GM12878 (cell line): ENCODE measurements at places on chromosomes 2 and 18.

DNA sequence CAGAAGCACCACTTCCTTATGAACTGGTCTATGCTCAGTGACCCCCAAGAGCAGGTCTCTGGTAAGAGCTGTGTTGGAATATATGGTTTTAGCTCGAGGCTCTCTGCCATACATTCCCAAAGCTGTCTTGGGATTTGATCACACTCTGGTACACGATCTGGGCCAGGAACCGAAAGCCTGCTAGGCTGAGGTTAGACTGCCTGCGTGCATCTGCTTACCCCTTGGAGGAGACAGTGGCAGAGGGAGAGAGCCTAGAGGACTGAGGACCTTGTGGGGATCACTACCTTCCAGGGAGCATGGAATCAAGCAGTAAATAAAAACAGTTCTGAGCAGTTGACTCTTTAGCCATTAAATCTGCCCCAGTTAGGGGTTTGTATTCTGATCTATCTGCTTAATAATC is 63.7 kb downstream of the ZNF532 start:
- H3K4me3 ChIP-seq, result no peak overlapping the region
- no peaks in the 10 kb centered on the region; the same call in 1 of the 2 replicates for H3K27me3 ChIP-seq
- H3K4me1 ChIP-seq, result no peaks in the 10 kb centered on the region
- no peaks in the 10 kb centered on the region for H3K36me3 ChIP-seq

DNA sequence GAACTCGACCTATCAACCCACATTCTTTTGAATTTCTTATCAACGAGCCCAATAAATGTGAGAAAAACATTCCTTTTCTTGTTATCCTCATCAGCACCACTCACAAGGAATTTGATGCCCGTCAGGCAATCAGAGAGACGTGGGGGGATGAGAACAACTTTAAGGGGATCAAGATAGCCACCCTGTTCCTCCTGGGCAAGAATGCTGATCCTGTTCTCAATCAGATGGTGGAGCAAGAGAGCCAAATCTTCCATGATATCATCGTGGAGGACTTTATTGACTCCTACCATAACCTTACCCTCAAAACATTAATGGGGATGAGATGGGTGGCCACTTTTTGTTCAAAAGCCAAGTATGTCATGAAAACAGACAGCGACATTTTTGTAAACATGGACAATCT is 378.2 kb downstream of the STK39 start:
- H3K36me3 ChIP-seq, result no peaks in the 10 kb centered on the region
- no peak overlapping the region for H3K4me3 ChIP-seq
- no peaks in the 10 kb centered on the region for H3K4me1 ChIP-seq
- H3K27me3 ChIP-seq, result no peaks in the 10 kb centered on the region

DNA sequence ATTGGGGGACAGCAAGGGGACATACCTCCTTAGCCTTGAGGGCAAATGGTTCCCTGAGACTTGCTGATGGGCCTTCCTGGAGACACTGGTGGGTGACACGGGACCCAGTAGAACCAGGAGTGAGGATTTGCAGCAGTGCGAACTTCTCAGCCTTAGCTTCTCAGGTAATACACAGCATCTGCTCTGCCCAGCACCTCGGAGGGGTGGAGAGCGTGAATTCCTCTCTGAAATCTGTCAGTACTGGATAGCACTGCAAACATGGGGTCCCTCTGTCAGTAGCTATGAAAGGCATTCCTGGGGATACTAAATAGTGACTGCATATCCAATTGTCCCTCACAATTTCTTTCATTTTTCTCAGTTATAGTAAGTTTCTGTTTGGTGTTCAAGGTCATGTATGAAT is 151.7 kb downstream of the GBX2 start:
- no peak overlapping the region for H3K4me3 ChIP-seq
- H3K4me1 ChIP-seq, result no peaks in the 10 kb centered on the region
- no peak overlapping the region for H3K27ac ChIP-seq
- H3K36me3 ChIP-seq, result no peaks in the 10 kb centered on the region

- H3K27ac ChIP-seq, result no peak overlapping the region
- H3K4me1 ChIP-seq, result no peaks in the 10 kb centered on the region
- H3K4me3 ChIP-seq, result no peak overlapping the region
- H3K27me3 ChIP-seq, result 0 out of 2 replicates have a peak, but pooled peaks cover 3% of the 10 kb centered on the region
- no peak for DNase-seq
Observed at GRCh38 chr2:236664136-236664535, 94.5 kb downstream of the ACKR3 start.

- H3K4me3 ChIP-seq, result no peak overlapping the region
- peaks cover 8% of the 10 kb centered on the region for H3K4me1 ChIP-seq
- DNase-seq, result no peak
Observed at GRCh38 chr2:31238126-31238905, 4.4 kb downstream of the EHD3 start.

DNA sequence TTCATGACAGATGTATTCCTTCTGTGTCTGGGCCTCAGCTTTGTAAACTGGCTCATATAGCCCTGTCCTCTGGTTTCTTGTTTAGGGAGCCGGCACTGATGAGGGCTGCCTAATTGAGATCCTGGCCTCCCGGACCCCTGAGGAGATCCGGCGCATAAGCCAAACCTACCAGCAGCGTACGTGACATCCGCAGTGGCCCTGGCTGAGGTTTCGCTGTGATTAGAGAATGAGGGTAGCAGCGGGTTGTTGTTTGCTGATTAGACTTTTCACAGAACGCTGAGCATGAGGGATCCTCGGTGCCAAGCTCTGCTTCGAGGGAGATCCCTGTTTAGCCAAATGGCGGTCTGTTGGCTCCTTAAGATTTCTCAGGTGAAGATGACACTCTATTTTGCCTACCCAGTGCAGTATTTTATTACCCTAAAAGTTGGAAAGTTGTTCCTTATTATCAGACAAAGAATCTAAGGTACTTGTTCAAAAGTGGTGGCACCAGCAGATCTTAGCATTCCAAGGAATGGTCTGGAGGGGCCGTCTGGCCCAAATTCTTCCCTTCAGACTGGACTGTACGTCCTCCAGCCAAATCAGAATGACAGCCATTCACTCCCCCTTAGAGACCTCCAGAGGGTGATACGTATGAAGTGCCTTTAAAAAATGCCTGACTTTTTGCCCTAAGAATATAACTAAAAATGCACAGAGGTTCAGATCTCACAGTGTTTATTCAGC is 21.5 kb upstream of the GMCL1 start:
- H3K36me3 ChIP-seq, result peaks cover 5% of the 10 kb centered on the region
- no peak overlapping the region for H3K4me3 ChIP-seq
- H3K27me3 ChIP-seq, result no peaks in the 10 kb centered on the region
- H3K4me1 ChIP-seq, result peaks cover 14% of the 10 kb centered on the region
- DNase-seq, result no peak
- no peak overlapping the region for H3K27ac ChIP-seq

DNA sequence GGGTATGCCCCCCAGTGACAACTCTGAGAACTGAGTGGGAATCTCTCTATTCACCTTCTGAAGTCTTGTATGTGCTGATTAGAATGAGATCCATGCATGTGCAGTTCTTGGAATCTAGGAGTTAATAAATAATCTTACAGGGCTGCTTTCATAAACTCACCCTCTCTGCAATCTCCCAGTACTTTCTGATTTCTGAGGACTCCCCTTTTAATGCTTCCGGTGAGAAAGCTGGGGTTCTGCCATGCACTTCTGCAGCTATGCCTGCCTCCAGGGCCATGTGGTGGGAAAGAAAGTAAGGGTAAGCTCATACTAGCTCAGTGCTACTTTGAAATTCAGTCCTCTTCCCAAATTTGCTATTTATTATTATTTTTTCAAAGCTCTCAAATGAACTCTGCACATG is 432.9 kb downstream of the MTX2 start:
- no peaks in the 10 kb centered on the region for H3K36me3 ChIP-seq
- no peak overlapping the region for H3K27ac ChIP-seq
- H3K27me3 ChIP-seq, result no peaks in the 10 kb centered on the region; the same call in 1 of the 2 replicates
- no peaks in the 10 kb centered on the region for H3K4me1 ChIP-seq

- H3K4me3 ChIP-seq, result peak overlapping the region; percentile 49; the same call in 1 of the 2 replicates
- H3K27me3 ChIP-seq, result peaks cover 36% of the 10 kb centered on the region
- H3K4me1 ChIP-seq, result peaks cover 7% of the 10 kb centered on the region; the same call in 1 of the 2 replicates
Observed at GRCh38 chr2:224038049-224038829, 847 bp downstream of the SERPINE2 start.

- no peaks in the 10 kb centered on the region for H3K4me1 ChIP-seq
- DNase-seq, result no peak
- H3K4me3 ChIP-seq, result no peak overlapping the region
- H3K27me3 ChIP-seq, result no peaks in the 10 kb centered on the region; the same call in 1 of the 2 replicates
Observed at GRCh38 chr2:241136661-241137260, 12.5 kb downstream of the PASK start.

GRCh38 chr2:74188018-74188601 is 9.4 kb upstream of the MOB1A start:
- DNase-seq, result no peak
- H3K4me3 ChIP-seq, result no peak overlapping the region
- no peak overlapping the region for H3K27ac ChIP-seq
- peaks cover 32% of the 10 kb centered on the region for H3K4me1 ChIP-seq
- H3K27me3 ChIP-seq, result no peaks in the 10 kb centered on the region
- no peaks in the 10 kb centered on the region for H3K36me3 ChIP-seq

- peaks cover 7% of the 10 kb centered on the region; the same call in 1 of the 2 replicates for H3K4me1 ChIP-seq
- peak overlapping the region; percentile 92 for H3K4me3 ChIP-seq
- peak overlapping the region; percentile 99 for H3K27ac ChIP-seq
- no peak for DNase-seq
- no peaks in the 10 kb centered on the region; the same call in 1 of the 2 replicates for H3K36me3 ChIP-seq
Observed at GRCh38 chr2:197433780-197434438, 919 bp downstream of the SF3B1 start.

GRCh38 chr2:51237626-51238271 is 205.8 kb upstream of the NRXN1 start:
- H3K27me3 ChIP-seq, result no peaks in the 10 kb centered on the region
- no peak for DNase-seq
- H3K4me1 ChIP-seq, result no peaks in the 10 kb centered on the region
- no peaks in the 10 kb centered on the region for H3K36me3 ChIP-seq

DNA sequence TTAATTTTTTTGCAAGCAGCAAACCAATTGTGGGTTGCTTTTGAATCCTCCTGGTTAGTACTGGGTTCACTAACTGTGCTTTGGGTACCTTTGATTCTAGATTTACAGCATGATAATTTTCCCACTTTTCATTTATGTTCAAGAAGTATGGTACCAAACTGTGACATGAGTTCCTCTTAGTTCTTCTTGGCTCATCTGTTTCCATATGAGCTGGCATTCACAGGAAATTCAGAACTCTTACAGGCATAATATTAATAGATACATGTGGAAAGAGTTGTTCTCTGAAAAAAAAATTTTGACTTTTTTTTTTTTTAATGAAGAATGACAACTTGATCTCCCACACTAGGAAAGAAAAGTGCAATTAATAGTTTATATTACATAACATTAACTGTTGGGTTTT is 59.4 kb downstream of the FMNL2 start:
- H3K27ac ChIP-seq, result no peak overlapping the region
- no peaks in the 10 kb centered on the region for H3K4me1 ChIP-seq
- H3K4me3 ChIP-seq, result no peak overlapping the region
- DNase-seq, result no peak

- H3K36me3 ChIP-seq, result no peaks in the 10 kb centered on the region
- H3K4me1 ChIP-seq, result peaks cover 8% of the 10 kb centered on the region
- H3K27ac ChIP-seq, result no peak overlapping the region
Observed at GRCh38 chr2:30365201-30365600, 81.8 kb upstream of the LCLAT1 start.

- H3K27me3 ChIP-seq, result no peaks in the 10 kb centered on the region
- no peak overlapping the region for H3K4me3 ChIP-seq
- H3K4me1 ChIP-seq, result no peaks in the 10 kb centered on the region
- H3K36me3 ChIP-seq, result no peaks in the 10 kb centered on the region
- peak; percentile 19 for DNase-seq
- H3K27ac ChIP-seq, result no peak overlapping the region
Observed at GRCh38 chr2:181953881-181954537, 31.6 kb upstream of the PPP1R1C start.

GRCh38 chr2:166223298-166223697 is 95.5 kb upstream of the SCN1A start:
- H3K27ac ChIP-seq, result no peak overlapping the region
- no peaks in the 10 kb centered on the region for H3K36me3 ChIP-seq
- no peak overlapping the region for H3K4me3 ChIP-seq
- H3K27me3 ChIP-seq, result no peaks in the 10 kb centered on the region

GRCh38 chr18:21049306-21049705 is 62.3 kb downstream of the ROCK1 start:
- no peaks in the 10 kb centered on the region; the same call in 1 of the 2 replicates for H3K4me1 ChIP-seq
- H3K27me3 ChIP-seq, result no peaks in the 10 kb centered on the region
- no peak for DNase-seq
- peaks cover 8% of the 10 kb centered on the region; the same call in 1 of the 2 replicates for H3K36me3 ChIP-seq
- H3K27ac ChIP-seq, result no peak overlapping the region
- H3K4me3 ChIP-seq, result no peak overlapping the region

DNA sequence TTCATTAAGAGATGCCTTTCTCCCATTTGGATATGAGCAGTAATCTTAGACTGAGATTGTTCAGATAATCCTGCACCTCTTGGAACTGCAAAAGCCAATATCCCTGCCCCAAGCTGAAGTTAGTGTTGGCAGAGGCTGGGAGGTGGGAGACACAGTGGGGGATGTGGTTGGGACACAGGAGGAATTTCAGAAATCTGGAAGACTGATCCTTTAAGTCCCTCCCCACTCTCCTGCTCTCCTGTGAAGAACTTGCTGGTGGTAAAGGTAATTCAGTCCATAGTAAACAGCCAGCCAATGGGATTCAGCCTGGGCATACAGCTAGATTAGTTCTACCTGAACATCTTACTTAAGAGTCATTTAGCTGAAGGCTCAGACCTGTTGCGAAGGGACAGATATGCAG is 50.0 kb upstream of the TMEM178A start:
- no peaks in the 10 kb centered on the region for H3K4me1 ChIP-seq
- H3K27me3 ChIP-seq, result no peaks in the 10 kb centered on the region; the same call in none of the 2 replicates
- no peak overlapping the region for H3K4me3 ChIP-seq

DNA sequence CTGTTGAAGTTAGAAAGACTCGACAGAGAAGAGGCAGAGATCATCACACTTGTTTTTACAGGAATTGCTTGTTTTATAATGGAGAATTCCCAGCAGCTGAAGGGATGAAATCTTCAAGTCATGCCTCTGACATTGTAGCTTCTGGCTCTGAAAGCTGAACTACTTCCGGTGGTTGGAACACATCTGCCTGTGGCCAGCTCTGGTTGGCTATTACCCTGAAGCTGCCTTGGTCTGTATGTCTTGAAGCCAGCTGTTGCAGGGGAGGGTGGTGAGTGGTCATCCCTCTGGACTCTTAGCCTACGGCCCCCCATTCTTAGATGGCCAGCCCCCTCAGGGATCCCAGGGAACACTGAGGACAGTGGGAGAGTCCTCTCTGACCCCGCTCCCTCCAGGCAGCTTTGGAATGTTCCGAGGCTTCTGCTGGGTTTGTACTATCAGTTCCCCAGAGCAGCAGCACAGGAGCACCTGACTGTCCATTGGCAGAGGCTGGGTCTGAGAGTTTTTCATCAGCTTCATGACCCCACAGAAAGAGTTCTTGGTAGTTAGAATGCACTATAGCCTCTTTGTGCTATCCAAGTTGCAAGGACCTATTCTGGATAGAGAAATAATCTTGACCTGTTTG is 87.4 kb upstream of the CAPN13 start:
- no peak overlapping the region for H3K4me3 ChIP-seq
- H3K36me3 ChIP-seq, result no peaks in the 10 kb centered on the region
- no peaks in the 10 kb centered on the region for H3K27me3 ChIP-seq
- no peak overlapping the region for H3K27ac ChIP-seq

- no peaks in the 10 kb centered on the region for H3K4me1 ChIP-seq
- H3K27ac ChIP-seq, result no peak overlapping the region
- no peaks in the 10 kb centered on the region for H3K36me3 ChIP-seq
- no peak overlapping the region for H3K4me3 ChIP-seq
Observed at GRCh38 chr2:101613056-101613704, 84.3 kb upstream of the MAP4K4 start.

GRCh38 chr2:216195565-216196029 is 86.4 kb downstream of the XRCC5 start:
- peaks cover 10% of the 10 kb centered on the region for H3K36me3 ChIP-seq
- DNase-seq, result no peak
- H3K27me3 ChIP-seq, result no peaks in the 10 kb centered on the region
- H3K4me3 ChIP-seq, result no peak overlapping the region
- H3K27ac ChIP-seq, result no peak overlapping the region
- peaks cover 9% of the 10 kb centered on the region; the same call in 1 of the 2 replicates for H3K4me1 ChIP-seq
